ENCODE measurements at places on chromosomes 7 and 10.

- no peak for DNase-seq
These were observed 48.4 kb downstream of the BRI3 start for GRCh38 chr7:98329791-98330373.

DNA sequence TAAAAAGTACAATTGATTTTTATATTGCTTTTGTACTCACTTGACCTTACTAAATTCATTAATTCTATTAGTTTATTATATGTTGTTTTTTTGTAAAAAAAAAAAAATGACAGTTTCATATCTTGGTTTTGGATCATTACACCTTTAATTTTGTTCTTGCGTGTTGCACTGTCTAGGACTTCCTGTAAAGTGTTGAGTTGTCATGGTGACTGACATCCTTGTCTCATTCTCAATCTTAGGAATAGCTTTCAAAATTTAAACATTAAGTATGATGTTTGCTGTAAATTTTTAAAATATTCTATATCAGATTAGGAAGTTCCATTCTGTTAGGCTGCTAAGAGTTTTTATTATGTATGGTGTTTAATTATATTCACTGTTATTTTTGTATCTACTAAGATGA lies 139.1 kb downstream of the ARHGAP12 start:
- DNase-seq, result no peak

- no peak for DNase-seq
These were observed 3.3 kb downstream of the SLC26A3 start for GRCh38 chr7:107799647-107800264.

DNA sequence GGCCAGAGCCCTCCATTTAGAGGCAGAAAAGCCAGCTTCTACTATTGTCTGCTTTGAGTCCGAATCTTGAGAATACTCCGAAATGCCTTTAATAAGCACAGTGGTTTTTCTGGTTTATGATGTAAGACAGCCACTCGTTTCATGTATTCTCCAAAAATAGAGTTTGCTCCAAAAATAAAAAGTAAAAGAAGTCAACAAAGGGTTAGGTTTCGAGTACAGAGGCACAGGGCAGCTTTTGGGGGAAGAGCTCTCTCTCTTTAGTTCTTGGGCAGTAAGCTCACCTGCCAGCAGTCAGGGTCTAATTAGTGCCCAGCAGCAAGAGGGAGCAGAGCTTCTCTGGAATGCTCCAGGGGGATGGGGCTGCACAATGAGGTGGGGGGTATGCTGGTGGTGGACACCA lies 20.2 kb downstream of the CREB3L2 start:
- no peak for DNase-seq

GRCh38 chr7:132934017-132934416 lies 147.9 kb downstream of the CHCHD3 start:
- DNase-seq, result no peak

- no peak for DNase-seq
These were observed 414.7 kb upstream of the GHITM start for GRCh38 chr10:83724471-83725241.

DNA sequence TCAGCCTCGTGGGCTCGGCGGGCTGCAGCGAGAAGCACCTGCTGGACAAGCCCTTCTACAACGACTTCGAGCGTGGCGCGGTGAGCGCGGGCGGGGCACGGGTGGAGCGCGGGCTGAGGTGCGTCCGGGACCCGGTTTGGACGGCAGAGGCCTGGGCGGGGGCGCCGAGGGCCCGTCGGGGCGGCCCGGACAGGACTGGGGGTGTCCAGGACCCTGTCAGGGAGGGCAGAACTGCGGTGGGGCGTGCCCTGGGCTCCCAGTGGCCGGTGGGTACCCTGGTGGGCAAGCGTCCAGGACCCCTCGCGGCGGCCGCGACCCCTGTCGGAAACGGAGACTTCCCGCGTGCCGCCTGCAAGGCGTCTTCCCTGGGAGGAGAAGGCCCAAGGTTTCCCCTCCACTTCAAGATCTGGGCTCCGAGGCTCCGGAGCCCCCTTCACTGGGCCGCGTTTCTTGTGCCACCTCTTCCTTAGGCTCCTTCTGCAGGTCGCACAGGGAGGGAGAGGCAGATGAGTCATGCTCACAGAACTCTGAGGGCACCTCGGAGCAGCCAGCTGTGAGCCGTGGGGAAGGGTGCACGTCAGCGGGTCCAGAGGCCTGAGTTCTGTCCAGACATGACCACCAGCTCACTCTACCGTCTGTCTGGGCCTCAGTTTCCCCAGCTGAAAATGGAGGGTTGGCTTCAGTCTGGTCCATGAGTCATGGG lies 485 bp downstream of the ALOX5 start:
- no peak for DNase-seq

DNA sequence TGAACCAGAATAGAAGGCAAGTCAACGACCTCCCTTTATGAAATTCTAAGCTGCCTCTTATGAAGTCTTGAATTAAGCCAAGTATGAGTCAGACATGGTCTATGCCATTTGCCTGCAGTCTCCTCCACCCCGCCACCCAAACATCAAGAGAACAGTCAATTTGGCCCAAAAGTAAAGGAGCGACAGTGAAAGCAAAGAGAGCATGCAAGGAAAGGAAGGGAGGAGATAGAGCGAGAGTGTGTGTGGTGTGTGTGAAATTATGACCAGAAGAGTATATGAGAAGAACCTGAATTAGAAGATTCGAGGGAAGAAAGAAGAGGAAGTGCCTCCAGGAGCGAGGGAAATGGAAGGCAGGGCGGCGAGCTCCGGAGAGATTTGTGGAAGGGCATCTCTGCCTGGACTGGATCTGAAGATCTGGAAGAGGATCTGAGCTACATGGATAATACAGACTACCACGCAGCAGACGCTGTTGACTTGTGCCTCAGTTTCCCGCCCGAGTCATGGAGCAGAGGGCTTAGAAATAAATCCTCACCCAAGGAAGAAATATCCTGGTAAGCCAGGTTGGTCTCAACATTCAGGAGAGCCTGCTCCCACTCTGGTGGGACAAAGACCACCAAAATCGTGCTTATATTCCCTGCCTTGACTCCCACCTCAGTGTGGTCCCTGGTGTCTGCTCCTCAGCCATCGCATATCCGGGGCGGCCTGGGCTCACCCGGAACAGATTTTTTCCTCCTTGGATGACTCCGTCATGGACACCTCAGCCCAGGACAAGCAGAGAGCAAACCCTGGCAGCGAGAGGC lies 459 bp downstream of the ZDHHC6 start:
- no peak for DNase-seq

- DNase-seq, result no peak
These were observed 86.5 kb upstream of the CELF2 start for GRCh38 chr10:10930979-10931743.

- no peak for DNase-seq
These were observed 1.4 kb upstream of the DHTKD1 start for GRCh38 chr10:12067336-12067735.

- DNase-seq, result no peak
These were observed 221.7 kb downstream of the DNAJB6 start for GRCh38 chr7:157558516-157558874.

- DNase-seq, result no peak
These were observed 374.0 kb upstream of the STEAP1 start for GRCh38 chr7:89780291-89780690.

GRCh38 chr10:24451325-24451820 lies 242.4 kb downstream of the KIAA1217 start:
- no peak for DNase-seq

DNA sequence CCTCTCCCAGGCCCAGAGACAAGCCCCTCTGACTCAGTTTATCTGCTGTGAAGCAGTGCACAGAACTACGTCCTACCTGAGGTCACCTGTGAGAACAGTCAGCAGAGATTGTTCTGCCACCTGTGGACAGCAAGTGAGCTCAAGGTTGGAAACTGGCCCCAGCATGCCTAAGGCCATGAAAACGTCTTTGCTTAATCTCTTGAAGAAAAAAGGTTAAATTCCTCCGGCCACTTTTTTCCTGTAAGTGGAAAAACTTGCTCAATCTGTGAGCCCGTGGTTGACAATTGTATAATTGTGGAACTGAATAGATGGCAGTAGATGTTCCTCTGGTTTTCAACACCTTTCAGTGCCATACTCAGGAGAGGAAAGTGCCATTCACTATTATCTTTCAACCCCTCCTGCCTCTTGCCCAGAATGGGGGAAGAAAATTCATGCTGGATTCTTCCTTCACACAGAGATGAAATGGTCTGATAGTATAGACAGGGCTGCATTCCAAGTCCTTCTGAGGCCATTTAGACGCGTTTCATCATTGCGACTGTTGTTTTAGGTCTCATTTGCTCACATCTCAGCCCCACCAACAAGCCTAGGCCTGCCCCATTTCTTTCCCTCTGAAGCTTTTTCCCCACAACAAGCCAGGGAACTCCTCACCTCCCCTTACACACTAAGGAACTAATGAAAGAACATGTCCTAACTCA lies 292.9 kb downstream of the FZD1 start:
- no peak for DNase-seq

DNA sequence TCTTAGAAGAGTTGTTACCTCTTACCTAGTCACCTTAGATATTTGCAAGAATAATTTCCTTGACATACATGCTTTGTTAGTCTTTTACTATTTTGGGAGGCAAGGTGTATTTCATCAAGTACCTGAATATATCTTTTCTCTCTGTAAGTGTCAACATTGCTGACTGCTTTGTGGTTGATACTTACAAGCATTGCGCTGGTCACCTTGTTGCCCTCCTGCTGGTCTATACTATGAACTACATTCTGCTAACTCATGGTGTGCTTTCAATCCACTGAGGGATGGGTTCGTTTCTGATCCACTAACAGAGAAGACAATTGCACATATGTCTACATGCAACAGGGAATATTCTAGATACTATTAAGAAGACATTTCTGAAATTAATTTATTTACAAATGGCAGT lies 837.8 kb upstream of the COBL start:
- no peak for DNase-seq

DNA sequence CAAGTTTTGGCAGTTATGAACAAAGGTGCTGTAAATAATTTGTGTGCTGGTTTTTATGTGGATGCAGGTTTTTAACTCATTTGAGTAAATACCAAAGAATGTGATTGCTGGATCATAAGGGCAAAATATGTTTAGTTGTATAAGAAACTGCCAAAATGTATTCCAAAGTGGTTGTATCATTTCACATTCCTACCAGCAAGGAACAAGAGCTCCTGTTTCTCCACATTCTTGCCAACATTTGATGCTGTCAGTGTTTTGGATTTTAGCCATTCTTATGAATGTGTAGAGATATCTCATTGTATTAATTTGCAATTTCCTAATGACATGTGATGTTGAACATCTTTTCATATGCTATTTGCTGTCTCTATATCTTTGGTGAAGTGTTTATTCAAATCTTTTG lies 207.3 kb upstream of the LRGUK start:
- DNase-seq, result no peak

DNA sequence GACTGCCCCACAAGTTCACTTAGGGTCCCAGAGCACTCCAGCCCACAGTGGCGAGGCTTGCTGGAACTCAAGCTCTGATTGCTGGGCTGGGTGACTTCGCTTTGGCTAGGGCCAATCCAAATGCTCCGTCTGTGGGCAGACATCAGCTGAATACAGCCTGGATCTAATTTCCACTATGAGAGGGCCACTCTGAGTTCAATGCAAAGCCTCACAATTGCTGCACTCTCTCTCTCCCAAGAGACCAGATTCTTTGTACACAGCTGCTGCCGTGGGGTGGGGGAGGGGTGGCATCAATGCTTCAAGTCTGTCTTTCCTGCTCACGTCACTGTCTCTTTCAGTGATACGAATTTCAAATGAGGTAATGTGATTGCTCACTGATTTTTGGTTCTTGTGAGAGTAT lies 47.3 kb upstream of the BPGM start:
- no peak for DNase-seq

GRCh38 chr10:97882142-97883091 lies 32.8 kb downstream of the GOLGA7B start:
- no peak for DNase-seq

GRCh38 chr7:157688533-157689268 lies 351.9 kb downstream of the DNAJB6 start:
- DNase-seq, result no peak

DNA sequence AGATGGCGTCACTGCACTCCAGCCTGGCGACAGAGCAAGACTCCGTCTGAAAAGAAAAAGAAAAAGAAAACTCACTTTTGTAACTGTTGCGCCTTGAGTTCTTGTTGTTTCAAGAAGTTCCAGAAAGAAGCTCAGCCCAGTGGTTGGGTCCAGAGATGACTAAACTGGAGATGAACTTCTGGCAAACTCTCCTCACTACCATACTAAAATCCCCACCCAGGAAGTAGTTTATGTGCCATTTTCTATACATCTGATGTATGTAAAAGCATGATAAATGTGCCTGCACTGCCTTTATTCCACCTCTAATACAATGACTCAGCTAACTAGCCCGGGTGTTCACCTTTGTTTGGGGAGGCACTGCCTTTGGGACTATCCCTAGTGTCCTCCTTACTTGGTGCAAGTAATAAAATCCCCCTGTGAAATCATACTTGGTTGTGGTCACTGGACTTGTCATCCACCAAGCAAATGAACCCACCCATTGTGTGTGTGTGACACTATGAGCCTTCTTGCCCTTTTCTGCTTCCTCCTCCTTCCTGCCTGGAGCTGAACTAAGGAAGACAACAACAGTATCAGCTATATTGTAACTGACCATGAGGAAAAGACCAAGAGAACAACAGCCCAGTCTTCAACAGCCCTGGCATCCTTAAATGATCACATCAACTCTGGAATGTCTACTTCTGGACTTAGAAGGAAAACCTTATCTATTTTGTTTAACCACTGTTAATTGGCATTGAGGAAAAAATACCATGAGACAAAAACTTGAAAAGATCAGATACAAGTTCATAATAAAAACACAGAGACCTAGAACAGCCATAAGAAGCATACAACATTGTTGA lies 33.6 kb downstream of the JMJD1C start:
- DNase-seq, result no peak

DNA sequence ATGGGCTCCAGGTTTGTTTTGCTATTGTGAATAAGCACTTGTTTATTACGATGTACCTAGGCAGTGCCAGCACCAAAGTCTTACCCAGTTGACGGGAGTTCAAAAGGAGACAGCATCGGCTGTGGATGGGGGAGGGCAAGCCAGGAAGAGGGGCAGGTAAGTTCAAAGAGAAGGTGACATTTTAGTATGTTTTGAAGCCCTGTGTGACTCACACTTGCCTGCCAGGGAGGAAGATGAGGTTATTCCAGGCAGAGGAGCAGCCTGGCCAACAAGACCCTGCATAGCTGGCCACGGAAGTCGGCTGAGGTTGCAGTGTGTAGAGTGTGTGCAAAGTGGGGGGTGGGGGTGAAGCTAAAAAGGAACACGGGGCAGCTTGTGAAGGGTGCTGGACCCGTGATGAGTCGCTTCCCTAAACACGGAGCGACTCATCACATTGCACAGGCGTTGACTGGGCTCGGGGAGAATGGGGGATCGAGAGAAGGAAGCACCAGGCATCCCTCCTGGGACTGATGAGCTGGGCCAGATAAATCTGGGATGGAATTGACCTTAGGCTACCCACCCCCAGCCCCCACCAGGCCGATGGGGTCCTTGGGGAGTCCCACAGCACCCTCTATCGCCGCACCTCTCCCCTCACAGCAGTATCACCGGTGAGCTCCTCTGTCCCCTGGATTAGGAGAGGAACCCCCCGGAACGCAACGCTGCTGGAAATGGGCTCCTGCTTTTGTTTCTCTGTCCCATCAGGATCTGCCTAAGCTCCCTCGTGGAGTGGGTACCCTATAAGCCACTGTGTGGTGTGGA lies 97.9 kb upstream of the IKZF1 start:
- DNase-seq, result no peak

- no peak for DNase-seq
These were observed 240.4 kb downstream of the KIAA1217 start for GRCh38 chr10:24449321-24449740.

GRCh38 chr10:30059209-30060107 lies at the start of gene JCAD:
TSS of gene JCAD (minus strand) at chr10:30059586. CDS start at chr10:30047812, 11,774 bp downstream.
- DNase-seq, result peak; percentile 67

All from neural crest cell (in vitro differentiated cells).